SJSA1 (cell line): ENCODE measurements at places on chromosomes 4 and X.

DNA sequence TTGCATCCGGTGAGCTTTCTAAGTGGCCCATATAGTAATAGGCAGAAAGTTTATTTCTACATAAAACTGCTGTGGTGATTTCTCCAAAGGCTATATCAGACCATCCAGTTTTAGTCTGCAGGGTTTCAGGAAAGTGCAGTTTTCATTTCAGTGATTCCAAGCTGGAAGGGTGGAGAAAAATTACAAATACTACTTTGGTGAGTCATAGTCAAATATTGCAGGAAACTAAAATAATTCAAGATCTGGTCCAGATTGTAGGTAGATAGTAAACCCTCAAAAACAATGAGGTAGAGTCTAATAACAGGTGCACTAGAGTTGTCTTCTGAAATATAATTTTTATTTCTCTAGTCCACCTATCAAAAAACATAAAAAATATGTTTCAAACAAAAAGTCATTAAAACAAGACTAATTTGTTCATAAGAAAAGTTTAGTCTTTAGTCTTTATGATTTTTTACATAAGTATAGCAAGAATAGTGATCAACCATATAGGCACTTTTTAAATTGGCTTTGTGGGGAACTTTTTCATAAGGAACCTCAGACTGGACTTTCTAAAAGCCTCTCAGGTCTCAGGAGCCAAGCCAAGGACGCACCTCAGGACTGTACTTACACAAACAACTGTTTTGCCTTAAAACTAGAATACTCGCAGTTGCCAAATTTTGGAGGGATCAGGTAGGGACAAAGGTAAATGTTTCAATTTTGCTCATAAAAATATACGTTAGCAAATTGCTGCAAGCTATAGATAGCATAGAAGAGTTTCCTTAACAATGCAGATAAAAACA, 101.8 kb upstream of the TLR3 start:
- DNase-seq: no peak

GRCh38 chrX:148885203-148885602, 384.8 kb downstream of the AFF2 start:
- DNase-seq: no peak

DNA sequence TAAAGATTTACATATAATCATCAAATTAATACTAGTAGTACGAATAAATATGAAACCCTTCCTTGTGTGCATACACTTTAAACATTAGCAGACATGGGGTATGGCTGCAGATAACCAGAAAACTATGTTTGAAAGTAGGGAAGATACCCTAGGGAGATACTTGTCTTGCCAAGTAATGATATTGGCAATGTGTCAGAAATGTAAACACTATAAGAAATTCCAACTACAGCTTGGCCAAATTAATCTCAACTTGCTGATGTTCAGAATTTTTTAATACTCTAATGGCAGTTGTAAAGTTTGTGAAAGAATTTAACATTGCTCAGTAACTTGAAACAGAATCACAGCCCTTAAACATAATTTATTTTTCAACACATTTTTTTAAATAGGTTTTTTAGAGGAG, 27.4 kb upstream of the HPGD start:
- DNase-seq: no peak

DNA sequence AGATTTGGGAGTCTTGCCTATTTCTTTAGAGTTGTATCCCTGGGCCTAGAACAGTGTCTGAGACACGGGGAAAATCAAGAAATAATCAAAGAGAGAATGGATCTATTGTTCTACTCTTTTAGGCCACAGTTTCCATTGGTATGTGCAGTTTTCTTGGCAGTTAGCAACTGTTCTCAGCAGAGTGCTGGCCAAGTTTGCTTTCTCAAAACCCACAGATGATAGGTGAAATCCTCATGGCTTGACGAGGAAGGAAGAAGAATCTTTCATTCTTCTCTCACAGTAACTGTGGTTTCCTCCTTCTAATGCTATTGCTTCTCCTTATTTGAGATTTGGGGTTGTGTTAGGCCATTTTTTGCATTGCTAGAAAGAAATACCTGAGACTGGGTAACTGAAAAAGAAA, 42.2 kb downstream of the AGA start:
- no peak for DNase-seq

- DNase-seq: no peak
These were observed 32.1 kb downstream of the RPS6KA6 start for GRCh38 chrX:84155938-84156337.

- no peak for DNase-seq
These were observed 35.6 kb downstream of the COMMD8 start for GRCh38 chr4:47427935-47428334.

DNA sequence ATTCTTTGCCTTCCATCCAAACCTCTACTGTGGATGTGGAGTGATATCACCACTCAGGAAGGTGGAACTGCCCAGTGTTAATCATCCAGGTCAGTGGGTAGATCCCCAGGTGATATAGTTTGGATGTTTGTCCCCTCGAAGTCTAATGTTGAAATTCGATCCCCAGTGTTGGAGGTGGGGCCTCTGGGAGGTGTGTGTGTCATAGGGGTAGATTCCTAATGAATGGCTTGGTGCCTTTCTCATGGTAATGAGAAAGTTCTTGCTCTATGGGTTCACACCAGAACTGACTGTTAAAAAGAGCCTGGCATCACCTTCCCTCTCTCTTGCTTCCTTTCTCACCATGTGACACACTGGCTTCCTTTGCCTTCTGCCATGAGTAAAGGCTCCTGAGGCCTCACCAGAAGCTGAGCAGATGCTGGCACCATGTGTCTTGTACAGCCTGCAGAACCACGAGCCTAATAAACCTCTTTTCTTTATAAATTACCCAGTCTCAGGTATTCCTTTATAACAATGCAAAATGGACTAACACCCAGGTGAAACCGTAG, 6.8 kb upstream of the SOWAHB start:
- DNase-seq: no peak

GRCh38 chrX:129523079-129523911, at the start of gene SMARCA1:
TSS of gene SMARCA1 (minus strand) at chrX:129523490. CDS start at chrX:129523370, 120 bp downstream.
- DNase-seq: peak; percentile 48

GRCh38 chrX:24242649-24243175, 71.2 kb downstream of the SUPT20HL2 start:
- no peak for DNase-seq

- no peak for DNase-seq
These were observed 58.5 kb downstream of the DCTD start for GRCh38 chr4:182858711-182859110.

GRCh38 chr4:132572210-132572609, 576.9 kb upstream of the PCDH10 start:
- DNase-seq: no peak
